ENCODE measurements at places on chromosomes 3 and 15. TPM values are rescaled to one million over a fixed set of nuclear protein-coding genes. Genes with fewer than 3 reads are reported as not detected.

- H3K36me3 ChIP-seq, result no peaks in the 10 kb centered on the region
- no peak overlapping the region for H3K27ac ChIP-seq
- H3K4me1 ChIP-seq, result no peaks in the 10 kb centered on the region
- H3K27me3 ChIP-seq, result no peaks in the 10 kb centered on the region
- H3K4me3 ChIP-seq, result no peak overlapping the region
- DNase-seq, result no peak
These were observed 175.0 kb downstream of the RPLP1 start for GRCh38 chr15:69627548-69628158.

ZNF501 gene
- total RNA-seq, result 7.2 TPM

MUSTN1 gene
- 17.7 TPM for total RNA-seq

- peaks cover 91% of the 10 kb centered on the region for H3K4me1 ChIP-seq
- peak; percentile 66 for DNase-seq
- H3K36me3 ChIP-seq, result no peaks in the 10 kb centered on the region
- H3K27me3 ChIP-seq, result no peaks in the 10 kb centered on the region
- no peak overlapping the region for H3K4me3 ChIP-seq
- peak overlapping the region; percentile 70 for H3K27ac ChIP-seq
These were observed 8.4 kb downstream of the BOC start for GRCh38 chr3:113219605-113220300.

DNA sequence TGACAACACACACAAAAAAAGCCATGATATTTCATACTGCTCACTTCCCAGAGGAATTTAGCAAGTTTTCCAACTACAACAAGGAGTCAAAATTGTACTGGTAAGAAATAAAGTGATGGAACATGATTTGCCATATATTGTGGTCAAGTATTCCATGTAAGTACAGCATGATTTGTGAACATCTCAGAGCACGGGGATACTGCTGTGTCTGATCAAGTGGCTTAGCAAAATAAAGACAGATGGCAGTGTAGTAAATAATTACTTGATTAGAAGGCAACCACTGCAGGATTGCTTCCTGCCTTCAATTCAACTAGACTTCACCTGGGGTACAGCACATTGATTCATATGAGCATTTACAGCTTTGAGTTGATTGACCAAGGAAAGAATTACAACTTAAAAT, 51.6 kb upstream of the DUT start:
- no peaks in the 10 kb centered on the region for H3K36me3 ChIP-seq
- no peak for DNase-seq
- no peak overlapping the region for H3K27ac ChIP-seq
- no peak overlapping the region for H3K4me3 ChIP-seq

- no peaks in the 10 kb centered on the region for H3K36me3 ChIP-seq
- no peaks in the 10 kb centered on the region for H3K27me3 ChIP-seq
- DNase-seq, result no peak
- peaks cover 9% of the 10 kb centered on the region for H3K4me1 ChIP-seq
These were observed 657.2 kb downstream of the FHIT start for GRCh38 chr3:60594025-60594424.

GRCh38 chr3:149061776-149062175, 24.6 kb downstream of the HLTF start:
- no peaks in the 10 kb centered on the region for H3K4me1 ChIP-seq
- DNase-seq, result no peak
- H3K4me3 ChIP-seq, result no peak overlapping the region
- no peak overlapping the region for H3K27ac ChIP-seq
- no peaks in the 10 kb centered on the region for H3K27me3 ChIP-seq
